ENCODE measurements at places on chromosomes 5 and 9.

GRCh38 chr9:136675477-136676296 is 11.6 kb downstream of the AGPAT2 start:
- DNase-seq = no peak

- no peak for DNase-seq
Measured at GRCh38 chr9:87109851-87110250, 162.5 kb upstream of the GAS1 start.

DNA sequence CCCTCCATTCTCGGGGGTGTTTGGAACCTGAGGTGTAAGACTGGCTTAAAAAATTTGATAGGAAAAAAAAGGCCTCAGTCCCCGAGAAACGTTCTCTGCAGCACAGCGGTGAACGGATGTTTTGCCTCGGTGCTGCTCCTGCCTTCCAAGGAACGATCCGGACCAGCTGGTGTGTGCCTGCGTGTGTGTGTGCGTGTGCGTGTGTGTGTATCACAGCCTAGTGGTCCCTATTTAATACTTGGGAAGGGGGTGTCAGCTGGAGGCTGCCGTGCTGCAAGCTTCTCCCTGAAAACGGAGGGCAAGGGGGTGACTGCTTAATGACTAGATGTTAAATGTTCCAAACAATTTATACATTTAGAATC is 76.9 kb downstream of the LHX2 start:
- no peak for DNase-seq

GRCh38 chr5:3022665-3023064 is 271.2 kb upstream of the IRX2 start:
- DNase-seq = no peak

- DNase-seq = peak; percentile 50
Measured at GRCh38 chr9:126146254-126147145, 180.1 kb upstream of the MVB12B start.

DNA sequence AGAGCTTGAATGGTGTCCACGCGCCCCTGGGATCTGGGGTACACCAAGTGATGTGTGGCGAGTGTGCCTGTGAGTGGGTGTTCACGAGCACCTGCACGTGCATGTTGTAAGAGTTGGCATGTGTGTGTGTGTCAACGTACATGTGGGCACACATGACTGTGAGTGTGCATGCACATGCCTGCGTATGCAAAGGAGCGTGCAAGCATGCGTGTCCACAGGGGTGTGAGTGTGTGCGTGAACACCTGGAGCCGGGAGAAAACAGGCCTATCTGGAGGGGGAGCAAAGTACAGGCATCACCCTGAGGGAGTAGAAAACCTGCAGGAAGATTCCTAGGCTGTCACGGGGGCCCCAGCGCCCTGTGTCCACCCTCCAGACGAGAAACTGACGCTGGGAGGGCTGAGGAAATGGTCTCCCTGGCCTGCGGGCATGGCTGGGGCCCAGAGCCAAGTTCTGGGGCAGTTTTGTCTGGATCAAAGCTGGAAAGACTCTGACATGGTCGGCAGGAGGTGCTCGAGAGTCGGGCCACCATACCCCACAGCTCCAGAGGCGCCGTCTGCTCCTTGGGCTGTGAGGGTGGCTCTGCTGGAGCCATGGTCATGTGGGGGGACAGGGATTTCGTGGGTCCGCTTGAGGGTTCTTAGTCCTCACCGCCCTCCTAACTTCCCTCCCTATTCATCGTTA is 31.8 kb downstream of the PTGES start:
- DNase-seq = no peak

DNA sequence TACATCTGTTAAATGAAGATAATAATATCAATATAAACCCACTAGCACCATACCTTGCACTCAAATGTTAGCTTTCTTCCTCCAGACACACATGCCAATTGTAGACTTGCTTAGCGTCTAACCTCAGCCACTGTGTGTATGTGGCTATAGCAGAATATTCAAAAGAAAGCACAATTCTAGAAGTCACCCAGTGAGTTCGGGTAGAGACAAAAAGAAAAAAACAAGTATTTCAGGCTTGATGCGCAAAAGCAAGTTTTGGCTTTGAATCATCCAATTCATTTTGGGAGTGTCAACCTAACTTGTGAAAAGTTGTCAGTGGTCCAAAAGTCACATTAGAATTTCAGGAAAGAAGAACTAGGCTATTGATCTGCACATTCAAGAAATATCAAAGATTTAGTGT is 167.4 kb downstream of the PRELID2 start:
- DNase-seq = no peak

DNA sequence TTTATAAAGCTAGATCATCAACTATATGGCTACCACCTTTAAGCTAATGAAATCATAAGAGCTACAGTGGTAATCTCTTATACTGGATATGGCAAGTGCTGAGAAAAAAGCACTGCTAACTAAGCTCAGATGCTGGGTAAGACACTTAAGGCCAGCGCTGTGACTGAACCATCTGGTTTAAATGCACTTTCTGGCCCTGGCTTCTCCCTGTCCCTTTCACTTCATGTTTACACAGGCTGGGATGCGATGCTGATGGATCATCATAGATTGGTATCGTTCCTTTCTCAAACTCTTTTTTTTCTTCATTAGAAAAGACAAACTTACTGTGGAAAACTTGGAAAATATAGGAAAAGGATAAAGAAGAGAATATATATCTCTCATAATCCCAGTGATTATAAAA is 52.3 kb downstream of the KIF24 start:
- no peak for DNase-seq

DNA sequence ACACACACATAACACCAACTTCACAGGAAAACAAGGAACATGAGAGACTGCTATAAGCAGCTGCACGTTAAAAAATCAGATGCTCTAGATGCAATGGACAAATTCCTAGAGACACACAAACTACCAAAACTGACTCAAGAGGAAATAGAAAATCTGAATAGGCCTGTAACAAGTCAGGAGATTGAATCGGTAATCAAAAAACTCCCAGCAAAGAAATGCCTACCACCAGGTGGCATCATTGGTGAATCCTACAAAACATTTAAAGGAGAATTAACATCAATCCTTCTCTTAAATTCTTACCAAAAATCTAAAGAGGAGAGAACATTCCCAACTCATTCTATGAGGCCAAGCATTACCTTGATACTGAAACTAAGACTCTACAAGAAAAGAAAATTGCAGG is 54.9 kb downstream of the NDST1 start:
- peak; percentile 63 for DNase-seq

- DNase-seq = no peak
Measured at GRCh38 chr9:108536836-108537601, 318.8 kb downstream of the ACTL7B start.

DNA sequence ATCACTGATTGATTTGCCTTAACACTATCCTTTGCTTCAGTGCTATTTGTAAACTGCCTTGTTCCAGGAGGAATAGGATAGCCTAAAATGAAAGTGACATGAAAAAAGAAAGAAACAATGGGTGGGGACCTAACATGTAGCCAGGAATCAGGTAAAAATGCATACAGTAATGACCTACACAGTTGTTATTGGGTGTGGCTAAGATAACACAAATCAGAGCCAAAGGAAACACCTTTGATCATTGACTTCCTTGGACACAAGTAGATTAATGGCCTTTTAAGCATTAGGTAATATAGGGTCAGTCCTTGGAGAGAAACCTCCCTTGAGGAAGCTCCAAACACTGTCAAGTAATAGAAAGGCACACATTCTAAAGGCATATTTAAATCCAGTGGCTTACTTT is 220.4 kb downstream of the TRPM3 start:
- no peak for DNase-seq

- no peak for DNase-seq
Measured at GRCh38 chr5:128338649-128339048, 199.4 kb downstream of the FBN2 start.

DNA sequence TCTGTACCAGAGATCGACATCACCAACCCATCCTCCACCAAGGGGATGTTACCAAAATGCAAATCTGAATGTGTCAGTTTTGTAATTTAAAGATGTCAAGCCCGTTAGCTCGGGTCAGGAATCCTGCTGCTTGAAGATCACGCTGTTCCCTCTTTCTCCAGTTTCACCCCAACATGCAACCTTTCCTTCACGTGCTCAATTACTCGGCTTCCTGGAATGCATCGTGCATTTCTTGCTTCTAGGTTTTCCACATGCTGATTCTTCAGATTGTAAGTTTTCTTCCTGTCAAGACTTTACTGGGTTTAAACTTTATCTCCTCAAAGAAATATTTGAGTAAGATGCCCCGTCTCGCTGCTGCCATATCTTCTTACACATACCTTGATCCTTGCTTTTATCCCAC is 209.5 kb upstream of the SNX2 start:
- DNase-seq = no peak

DNA sequence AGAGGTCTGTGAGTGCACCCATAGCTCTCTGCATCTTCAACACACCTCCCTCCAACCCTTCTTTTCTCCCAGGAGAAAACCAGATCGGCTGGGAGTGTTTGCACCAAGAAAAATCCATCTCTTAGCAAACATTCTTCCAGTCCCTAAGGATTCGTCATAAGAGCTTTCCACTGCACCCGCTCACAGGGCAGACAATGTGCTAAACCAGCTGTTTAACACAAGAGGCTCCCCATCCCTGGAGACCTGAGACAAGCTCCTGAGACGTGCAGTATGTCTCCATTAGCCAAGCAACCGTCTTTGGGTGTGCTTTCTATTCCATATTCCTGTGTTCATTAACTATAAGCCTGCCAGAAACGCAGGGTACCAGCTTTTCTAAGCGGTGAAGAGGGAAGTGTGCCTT is 93.6 kb upstream of the ZNF462 start:
- DNase-seq = no peak

DNA sequence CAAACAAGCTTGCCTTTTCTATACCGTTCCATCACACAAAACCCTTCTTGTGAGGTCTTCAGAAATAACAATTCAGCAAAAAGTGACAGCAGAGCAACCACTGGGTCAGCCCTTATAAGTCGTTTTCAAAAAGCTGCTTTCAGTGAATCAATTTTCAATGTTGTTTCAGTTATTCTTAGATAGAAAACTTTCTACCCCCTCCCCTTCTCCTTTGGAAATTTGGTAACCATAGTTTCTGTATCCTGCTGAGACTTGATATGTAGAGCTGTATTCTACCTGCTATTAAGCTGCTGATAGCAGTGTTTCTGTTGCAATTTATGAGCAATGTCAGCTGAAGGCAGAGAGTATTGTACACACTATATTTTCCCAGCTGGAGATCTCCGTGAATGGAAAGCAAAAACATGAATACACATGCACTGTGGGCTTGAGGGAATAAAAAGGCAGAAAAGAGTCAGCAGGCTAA is 75.7 kb downstream of the ZNF608 start:
- no peak for DNase-seq

DNA sequence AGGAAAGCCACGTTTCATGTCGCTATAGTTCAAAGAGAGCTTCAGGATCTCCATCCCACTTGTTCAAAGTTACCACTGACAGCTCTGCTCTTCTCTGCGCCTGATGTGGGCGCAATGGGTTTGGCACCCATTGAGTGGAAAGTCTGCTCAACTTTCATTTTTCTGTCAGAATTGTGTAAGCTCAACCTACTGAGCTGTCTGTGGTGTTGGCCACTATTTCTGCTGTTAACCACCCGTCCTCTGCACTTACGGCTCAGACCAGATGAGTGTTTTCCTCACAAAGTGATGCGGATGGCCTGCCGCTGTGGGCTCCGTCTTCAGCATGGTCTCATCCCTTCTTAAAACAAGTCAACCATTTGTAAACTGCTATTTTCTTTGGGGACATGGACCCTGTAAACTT is 131.2 kb downstream of the WNK2 start:
- DNase-seq = no peak

- no peak for DNase-seq
Measured at GRCh38 chr5:83654427-83654994, 66.1 kb downstream of the HAPLN1 start.

DNA sequence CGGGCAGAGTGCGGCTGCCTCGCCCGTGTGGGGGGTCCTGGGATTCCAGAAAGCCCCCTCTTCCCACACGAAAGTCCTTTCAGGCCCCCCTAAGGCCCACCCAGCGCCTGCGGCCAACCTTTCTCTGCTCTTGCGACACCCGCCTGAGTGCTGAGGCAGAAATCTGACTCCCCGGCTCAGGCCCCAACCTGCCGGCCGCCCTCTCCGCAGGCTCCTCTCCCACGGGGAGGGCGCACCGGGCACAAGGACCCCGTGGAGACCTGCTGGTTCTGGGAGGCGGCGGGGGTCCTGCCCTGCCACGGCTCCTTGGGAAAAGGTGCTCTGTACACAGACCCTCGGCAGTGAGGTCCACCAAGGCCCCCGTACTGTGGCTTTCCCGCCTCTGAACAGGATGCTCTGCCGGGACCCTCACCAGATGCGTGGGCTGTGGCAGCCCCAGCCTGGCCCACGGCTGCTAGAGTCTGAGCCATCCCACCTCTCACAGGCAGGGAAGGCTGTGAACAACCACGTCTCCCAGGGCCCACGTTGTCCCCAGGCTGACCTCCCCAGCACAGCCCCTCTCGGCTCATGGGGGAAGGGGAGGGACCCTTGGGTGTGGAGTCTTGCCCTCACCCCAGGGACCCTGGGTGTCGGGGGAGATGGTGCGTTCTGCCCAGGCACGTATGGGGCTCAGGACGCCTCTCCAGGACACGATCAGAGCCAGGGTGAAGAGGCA is 41.5 kb upstream of the EGFL7 start:
- no peak for DNase-seq

GRCh38 chr9:98720402-98720801 is 11.7 kb upstream of the GABBR2 start:
- no peak for DNase-seq

DNA sequence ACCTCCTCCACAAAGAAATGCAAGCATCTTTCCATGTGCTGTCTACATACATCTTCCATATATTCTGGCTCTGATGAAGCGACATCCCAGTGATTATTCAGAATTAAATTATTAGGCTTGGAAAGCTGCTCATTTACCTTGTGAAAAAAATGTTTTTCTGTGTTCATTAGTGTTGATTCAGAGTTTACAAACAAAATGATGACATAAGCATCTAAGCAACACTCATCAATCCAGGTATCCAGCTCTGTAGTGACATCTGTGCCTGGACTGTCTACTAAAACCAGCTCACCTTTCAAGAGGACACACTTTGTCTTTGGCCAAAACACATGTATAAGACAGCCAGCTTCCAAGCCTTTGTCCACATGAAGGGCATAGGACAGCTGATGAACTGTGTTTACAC is 51.1 kb upstream of the SPATA31C2 start:
- no peak for DNase-seq

- DNase-seq = no peak
Measured at GRCh38 chr9:98321269-98321668, 65.8 kb upstream of the TBC1D2 start.

GRCh38 chr9:129667378-129667777 is 1.9 kb downstream of the PRRX2 start:
- no peak for DNase-seq

DNA sequence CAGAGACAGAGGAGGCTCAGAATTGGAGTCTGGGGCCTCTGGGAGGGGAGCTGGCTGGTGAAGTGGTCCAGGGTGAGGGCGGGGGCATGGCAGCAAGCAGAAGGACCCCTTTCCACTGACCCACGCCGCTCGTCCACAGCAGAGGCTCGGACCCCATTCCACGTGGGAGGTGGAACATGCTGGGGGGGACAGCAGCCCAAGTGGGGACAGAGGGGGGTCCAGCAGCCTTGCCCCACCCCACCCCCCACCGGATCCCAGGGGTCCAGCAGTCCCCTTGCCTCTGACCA is 25.4 kb upstream of the NKD2 start:
- no peak for DNase-seq

GRCh38 chr5:80820685-80821084 is 139.5 kb upstream of the RASGRF2 start:
- DNase-seq = no peak

- no peak for DNase-seq
Measured at GRCh38 chr5:143557061-143557818, 153.8 kb upstream of the NR3C1 start.

- peak; percentile 66 for DNase-seq
Measured at GRCh38 chr5:133287500-133287899, 235.7 kb downstream of the HSPA4 start.

GRCh38 chr9:72998363-72998762 is 45.5 kb upstream of the ALDH1A1 start:
- DNase-seq = no peak

Data from activated CD8-positive, alpha-beta T cell treated with anti-CD3 and anti-CD28 coated beads for 36 hours (primary cell).